ENCODE measurements at places on chromosomes 1 and 21.

DNA sequence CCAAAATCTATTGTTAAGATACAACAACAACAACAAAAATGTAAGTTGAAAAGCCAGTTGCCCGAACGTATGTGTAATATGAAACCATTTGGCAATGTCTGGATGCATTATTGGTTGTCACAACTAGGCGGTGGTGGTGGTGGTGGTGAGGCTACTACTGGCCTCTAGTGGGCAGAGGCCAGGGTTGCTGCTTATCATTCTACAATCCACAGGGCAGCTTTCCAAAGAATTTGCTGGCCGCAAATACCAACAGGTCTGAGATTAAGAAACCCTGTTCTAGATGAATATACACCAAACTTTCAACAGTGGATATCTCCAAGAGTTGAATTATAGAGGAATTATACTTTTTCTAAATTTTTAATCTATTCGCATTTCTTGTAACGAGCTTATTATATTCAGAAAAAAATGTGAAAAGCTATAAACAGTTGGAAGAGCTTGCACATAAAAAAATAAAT lies 26.8 kb upstream of the ZNF697 start:
- DNase-seq = peak; percentile 81

- DNase-seq = no peak
Measured at GRCh38 chr21:43266534-43266933, 97.7 kb downstream of the CRYAA start.

- DNase-seq = peak; percentile 54
Measured at GRCh38 chr1:226690460-226690982, 48.6 kb downstream of the ITPKB start.

DNA sequence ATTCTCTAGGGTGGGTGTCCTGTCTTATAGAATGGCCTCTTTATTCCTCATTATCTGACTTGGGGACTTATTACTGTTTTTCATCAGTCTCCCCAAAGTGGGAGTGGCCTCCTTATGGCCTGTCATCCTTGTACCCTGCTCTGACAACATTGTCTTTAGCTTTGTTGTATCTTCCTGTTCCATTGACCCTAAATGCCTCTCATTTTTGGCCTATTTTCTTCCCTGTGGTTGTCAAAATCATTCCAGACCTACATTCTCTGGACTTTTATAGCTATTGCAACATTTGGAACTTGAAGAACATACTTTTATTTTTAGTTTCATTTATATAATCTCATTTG lies 9.7 kb downstream of the SFT2D2 start:
- no peak for DNase-seq

- no peak for DNase-seq
Measured at GRCh38 chr1:152191260-152191659, 32.2 kb upstream of the RPTN start.

- DNase-seq = no peak
Measured at GRCh38 chr1:186943891-186944686, 115.3 kb downstream of the PLA2G4A start.

DNA sequence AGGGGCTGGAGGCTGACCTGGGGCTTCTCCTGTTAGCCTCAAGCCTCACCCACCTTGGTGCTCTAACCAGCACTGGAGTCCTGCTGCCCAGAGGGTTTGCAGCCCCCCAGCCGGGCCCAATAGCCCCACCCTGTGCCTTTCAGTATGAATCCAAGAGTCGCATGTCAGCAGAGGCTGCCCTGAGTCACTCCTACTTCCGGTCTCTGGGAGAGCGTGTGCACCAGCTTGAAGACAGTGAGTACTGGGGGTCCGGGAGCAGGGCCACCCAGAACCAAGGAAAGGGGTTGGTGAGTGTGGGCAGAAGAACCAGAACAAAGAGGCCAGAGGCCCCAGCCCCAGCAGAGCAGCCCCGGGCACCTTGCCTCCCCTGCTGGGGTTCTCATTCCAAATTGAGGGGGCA lies 25.6 kb downstream of the CDK18 start:
- DNase-seq = no peak

- DNase-seq = no peak
Measured at GRCh38 chr21:34020005-34020847, 53.2 kb upstream of the MRPS6 start.

DNA sequence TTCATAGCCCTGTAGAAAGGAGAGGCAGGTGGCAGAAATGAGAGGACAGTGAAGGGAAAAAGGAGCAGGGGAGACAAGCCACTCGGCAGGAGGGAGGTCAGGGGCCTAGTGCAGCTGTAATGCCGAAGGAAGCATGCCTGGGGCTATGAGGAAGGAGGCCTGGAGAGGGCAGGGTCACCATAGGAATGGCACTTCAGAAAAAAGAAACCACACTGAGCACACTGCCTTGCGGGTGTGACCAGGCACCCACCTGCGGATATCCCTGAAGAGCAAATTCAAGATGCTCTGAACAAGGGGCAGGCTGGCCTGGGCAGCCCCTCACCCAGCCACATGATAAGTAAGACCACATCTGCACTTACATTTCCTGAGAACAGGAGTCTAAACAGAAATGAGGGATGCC lies 104.7 kb downstream of the JAK1 start:
- DNase-seq = no peak
